ENCODE measurements at places on chromosomes 1 and 21.

- no peak for DNase-seq
These were observed 16.2 kb upstream of the MYOG start for GRCh38 chr1:203101813-203102634.

DNA sequence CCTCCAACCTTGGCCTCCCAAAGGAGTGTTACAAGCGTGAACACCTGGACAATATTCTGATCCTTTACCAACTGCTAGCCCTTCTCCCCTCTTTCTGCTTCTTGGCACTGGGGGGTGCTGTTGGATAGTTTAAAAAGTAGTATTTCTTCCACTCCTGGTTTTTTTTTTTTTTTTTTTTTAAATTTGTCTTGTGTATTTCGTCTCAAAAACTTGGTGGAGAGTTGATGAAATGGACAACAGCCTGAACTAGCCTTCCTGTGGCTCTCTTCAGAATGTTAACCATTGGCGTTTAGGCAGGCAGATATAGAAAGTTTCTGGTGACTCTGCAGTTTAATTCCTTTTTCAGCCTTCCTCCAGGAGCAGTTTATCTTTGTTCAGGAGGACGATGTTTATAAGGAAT, 69.7 kb upstream of the USP24 start:
- DNase-seq = no peak

GRCh38 chr1:221149111-221149510, 269.9 kb downstream of the HLX start:
- no peak for DNase-seq

DNA sequence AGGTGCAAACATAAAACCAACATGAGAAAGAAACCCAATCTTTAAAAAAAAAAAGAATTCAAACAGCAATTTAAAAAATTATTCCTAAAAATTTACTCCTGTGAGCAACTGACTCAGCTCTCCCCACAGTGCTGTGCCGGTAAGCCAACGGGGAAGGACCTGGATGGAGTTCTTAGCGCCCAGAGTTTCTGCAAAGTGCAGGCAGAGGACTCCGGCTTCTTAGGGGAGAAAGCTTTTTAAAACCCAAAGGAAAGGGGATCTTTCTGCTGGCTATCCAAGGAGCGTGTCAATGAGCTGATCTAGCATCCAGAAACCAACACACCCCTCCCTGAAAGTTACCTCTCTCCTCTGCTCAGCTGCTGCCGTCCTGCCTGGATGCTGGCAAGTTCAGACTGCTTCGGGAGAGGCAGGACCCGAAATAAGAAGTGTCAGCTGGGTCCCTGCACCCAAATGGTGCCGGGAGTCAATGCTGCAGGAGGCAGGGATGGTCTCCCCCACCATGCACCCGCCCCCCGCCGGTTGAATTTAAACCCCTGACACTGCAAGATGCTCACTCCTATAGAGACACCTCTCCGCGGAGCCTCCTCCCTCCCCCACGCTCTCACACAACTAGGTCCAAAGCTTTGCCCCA, 32.2 kb upstream of the H6PD start:
- no peak for DNase-seq
